ENCODE measurements at places on chromosomes 7 and 10.

DNA sequence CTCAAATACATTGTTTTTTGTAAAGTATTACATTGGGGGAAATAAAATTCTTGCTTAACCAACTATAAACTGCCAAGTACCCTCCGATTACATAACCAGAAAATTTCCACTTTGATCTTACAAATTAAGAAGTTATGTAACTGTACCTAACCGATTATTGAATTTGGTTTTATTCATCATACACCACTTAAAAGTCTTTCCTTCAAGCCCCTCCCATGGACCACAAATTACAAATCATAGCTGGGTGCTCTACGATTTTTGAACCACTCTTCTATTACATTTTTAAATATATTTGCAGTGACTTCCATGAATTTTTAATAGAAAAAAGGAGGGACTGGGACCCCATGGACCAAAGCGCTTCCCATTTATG, 630 bp downstream of the ZNF680 start:
- no peak for DNase-seq

DNA sequence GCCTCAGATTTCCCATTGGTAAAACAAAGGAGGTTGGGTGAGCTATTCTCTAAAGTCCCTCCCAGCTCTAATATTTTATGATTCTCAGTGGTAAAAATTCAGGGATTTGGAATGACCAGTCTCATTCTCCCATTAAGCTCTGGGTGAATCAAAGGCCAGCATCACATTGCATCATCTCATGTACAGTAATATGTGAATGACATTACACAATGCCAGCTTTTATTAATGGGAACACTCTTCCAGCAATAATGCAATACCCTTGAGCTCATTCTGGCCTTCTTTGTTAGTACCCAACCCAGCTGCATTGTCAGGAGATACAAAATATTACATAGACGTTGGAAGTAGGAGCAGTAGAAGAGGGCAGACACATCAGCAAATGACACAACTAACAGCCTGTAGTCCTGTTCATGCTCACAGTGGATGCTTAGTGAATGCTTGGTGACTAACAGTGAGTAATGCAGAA, 100.0 kb upstream of the EGR2 start:
- DNase-seq, result peak; percentile 51

DNA sequence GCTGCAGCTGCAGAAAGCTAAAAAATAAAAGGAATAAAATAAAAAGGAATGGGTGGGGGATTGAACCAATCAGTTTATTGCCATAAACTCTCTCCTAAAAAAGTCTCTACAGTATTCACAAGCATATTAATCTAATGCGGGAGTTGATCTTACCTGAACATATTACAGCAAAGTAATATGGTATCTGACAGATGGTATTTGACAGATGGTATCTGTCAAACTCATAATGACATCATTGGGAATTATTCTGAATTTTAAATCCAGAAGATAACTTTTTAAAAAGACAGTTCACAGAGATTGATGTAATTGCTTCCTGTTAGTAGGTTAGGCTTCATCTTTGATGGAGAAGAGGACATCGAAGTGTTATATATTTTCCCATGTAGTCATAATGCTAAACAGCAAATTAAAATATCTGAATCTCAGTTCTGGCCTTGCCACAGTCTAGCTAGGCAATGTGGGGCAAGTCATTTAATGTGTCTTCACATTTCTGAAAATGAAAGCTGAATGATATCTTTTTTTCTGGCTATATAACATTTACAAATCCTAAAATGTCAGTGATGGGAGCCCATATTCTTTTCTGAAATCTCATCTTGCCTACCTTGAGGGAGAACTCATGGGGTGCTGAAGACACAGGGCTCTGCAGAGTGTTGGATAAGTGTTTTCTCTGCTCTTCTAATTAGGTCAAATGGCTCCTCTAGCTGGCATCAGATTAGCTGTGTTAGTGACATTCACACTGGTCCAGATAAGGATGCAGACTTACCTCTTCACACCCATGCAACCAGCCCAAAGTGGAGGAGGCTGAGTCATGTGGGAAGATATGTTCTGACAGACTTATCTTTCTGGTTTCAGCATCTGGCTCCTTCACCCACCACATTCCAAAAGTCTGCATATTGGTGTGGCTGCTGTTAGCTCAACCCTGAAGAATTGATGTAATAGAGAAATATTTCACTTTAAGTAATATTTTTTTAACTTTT, 2.1 kb upstream of the LIPM start:
- no peak for DNase-seq

GRCh38 chr10:20277820-20278219, 461.6 kb downstream of the PLXDC2 start:
- DNase-seq, result no peak

- no peak for DNase-seq
Measured at GRCh38 chr7:43479042-43479441, 103.9 kb upstream of the STK17A start.

Data from AG08396 (cell line).